Eye (tissue), 1 donor: ENCODE measurements at places on chromosomes 7 and 10.

DNA sequence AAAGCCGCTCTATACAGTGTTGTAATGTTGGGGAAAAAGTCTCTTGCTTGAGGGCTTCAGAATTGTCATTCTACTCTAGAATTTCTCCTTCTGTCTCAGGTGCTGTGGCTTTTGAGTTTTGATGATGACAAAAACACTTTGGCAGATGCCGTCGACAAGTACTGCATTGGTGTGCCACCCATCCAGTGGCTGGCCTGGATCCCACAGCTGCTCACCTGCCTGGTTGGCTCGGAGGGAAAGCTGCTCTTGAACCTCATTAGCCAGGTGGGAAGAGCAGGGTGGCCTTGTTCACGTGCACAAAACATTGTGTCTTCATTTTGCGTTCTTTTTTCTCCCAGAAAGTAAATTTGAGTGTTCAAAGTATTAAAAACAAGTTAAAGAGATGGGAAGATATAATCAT, 112.0 kb downstream of the TRRAP start:
- DNase-seq = no peak

- no peak for DNase-seq
These were observed 19.9 kb downstream of the FGFR2 start for GRCh38 chr10:121578298-121578697.

- no peak for DNase-seq
These were observed 4.4 kb downstream of the HBP1 start for GRCh38 chr7:107173191-107173590.

DNA sequence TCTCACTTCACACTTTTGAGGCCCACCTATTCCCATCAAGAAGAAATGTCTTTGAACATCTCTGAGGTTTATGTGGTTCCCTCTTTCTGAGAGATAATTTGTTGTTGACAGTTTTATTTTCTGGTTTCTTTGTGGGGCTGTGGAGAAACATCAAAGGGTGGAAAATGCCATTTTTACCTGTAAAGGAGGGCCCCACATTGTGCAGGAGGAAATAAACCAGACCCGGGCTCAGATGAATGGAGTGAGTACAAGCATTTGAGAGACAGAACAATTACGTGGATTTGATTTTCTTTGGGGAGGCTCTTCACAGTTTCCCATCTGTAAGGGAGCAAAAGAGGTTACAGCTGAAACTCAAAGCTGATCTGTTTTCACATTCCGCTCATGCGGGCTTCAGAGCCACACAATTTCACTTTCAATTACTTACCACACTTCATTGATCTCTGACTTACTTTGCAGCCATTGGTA, 29.8 kb downstream of the ITPRIP start:
- no peak for DNase-seq

- peak; percentile 60 for DNase-seq
These were observed 112.5 kb upstream of the ANKRD1 start for GRCh38 chr10:91033324-91033950.

DNA sequence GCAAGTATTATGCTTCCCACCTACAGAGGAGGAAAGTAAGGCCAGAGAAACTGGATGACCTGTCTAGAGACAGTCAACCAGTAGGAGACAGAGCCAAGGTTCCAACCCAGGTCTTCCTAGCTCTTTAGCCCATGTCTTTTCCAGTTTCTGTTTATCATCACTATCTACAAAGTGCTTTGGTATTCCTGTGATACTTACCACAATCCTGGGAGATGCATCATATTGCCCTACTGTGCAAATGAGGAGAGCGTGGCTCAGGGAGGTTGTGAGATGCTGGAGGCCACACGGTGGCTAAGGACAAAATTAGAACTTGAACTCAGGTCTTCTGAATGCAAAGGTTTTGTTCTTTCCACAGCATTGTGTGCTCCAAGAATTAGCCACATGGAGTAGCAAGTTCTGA, 11.2 kb upstream of the PLEKHA1 start:
- DNase-seq = no peak

GRCh38 chr7:45610019-45610418, 35.9 kb downstream of the ADCY1 start:
- DNase-seq = no peak

DNA sequence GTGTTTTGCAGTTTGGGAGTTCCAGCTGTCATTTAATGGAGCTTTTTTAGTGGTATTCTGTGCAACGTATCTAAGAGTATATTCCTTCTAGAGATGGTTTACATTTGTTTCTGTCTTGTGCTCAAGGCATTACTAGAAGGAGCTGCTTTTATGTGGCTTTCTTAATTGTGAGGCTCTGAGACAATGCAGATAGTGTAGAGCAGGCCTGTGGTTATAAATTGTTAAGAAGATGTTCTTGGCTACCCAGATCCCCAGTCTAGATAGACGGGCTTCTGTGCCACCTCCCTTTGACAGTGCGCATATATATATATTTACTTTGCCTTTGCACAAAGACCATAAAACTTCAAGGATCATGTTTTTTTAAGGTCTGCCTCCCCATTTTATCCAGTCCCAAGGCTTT, 160.8 kb upstream of the PODXL start:
- no peak for DNase-seq

DNA sequence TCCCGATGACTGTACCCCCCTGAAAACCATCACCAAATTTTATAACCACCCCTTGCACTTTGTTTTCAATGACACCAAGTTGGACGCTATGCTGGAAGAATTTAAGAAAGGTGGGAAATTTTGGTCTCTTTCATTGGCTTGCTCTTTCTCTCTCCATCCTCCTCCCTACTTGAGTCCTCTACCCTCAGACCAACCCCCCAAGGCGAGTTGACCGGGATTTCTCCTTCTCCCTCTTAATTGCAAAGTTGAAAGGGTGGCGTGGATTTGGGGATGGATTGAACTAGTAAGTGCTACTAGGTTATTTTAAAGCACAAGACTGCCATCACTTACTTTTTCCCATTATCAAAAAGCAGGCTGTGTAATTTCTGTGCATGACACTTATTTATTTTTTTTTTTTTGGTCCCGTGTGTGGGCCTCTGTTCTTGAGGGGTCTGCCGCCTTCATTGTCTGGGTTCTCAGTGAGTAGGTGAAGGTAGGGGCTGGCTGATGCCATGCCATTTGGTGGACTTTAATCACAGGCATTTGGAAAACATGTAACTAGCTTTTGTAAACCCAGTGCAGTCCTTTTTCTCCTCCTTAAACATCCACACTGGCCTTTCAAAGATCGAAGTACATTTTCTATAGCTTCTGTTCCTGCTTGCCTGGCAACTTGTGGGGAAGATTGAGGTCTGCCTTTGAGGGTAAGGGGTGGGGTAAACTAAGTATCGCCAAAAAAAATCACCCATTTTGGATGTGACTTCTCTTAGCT, 2.1 kb downstream of the CNNM2 start:
- DNase-seq = peak; percentile 11

DNA sequence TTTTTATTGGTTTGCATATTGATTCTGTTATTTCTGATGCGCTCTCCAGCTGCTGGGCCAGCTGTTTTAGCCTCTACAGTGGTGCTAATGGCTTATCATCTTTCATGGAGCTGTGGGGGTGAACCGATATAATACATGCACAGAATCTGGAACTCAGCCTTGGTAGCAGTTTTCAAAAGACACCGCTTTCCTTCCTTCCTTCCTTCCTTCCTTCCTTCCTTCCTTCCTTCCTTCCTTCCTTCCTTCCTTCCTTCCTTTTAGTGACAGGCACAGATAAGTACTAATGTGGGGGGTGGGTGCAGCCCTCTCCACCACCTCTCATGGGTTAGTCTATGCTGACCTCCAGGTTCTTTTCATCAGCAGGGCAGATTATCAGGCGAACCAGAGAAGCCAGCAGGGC, 31.9 kb upstream of the C10orf53 start:
- DNase-seq = no peak

GRCh38 chr7:104296266-104296665, 32.1 kb upstream of the LHFPL3 start:
- DNase-seq = no peak

DNA sequence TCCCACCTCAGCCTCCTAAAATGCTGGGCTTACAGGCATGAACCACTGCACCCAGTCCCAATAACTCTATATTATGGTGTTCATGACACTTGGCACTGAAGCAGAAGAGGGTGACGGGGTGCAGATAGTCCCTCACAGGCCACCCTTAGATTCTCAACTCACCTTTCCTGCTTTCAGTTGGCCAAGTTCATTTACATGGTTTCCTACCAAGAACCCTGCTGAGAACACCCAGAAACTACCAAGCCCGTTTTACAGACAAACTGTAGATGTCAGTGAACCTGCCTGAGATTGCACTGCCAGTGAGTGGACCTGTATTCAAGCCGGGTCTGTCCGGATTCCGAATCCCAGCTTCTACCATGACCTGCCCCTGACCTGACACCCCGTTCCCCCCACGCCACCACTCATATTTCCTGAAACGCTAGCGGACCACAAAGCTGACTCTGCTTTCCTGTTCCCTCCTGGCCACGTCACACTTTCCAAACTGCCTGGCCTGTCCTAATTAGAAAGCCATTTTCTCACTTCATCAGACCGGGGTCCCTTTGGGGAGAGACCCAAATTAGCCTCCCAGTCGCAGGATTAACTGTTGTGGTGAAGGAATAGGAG, 17.3 kb downstream of the GRID2IP start:
- peak; percentile 7 for DNase-seq

GRCh38 chr7:55183897-55184296, 165.1 kb downstream of the EGFR start:
- DNase-seq = no peak
